Progenitor cell of endocrine pancreas (in vitro differentiated cells): ENCODE measurements at places on chromosomes 4 and X. TPM values are rescaled to one million over a fixed set of nuclear protein-coding genes. Genes with fewer than 3 reads are reported as not detected.

DNA sequence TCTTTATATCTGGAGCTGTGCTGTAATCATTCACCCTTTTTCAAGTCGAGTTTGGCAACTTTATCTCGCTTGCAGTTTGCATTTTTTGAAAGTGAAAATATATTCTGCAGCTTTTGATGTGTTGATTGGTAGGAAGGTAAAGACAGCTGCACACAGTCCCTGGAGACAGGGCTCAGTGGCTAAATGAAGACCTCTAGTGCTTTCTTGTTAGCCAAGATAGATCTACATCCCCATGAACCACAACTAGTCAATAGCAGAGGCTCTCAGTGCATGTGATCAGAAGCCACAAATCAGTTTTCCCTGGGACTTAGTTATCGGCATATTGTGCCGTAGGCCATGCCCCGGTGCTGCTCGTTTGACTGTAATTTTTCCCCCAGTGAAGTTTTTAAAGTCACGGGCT, 587.7 kb upstream of the PITX2 start:
- DNase-seq = no peak

DNA sequence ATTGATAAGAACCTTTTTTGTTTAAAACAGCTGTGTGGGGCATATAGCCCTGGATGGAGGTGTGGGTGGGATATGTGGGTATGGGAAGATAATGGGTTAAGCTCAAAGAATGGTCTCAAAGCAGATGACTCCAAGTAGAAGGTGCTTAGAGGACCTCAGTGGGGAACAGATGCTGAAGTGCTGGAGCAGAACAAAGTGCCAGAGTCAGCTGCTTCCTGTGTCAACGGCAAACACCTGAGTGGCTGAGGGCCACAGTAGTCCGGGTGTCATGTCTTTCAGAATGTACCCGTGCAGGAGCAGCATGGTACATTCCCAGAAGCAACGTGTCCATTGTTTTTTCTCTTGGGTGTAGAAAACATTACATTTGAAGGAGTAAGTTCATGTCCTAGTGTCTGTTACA, 210.6 kb downstream of the CCNG2 start:
- DNase-seq = no peak

- DNase-seq = peak; percentile 10
Measured at GRCh38 chrX:139930916-139931645, 1.8 kb downstream of the ATP11C start.

- no peak for DNase-seq
Measured at GRCh38 chr4:118265312-118266144, 87.3 kb downstream of the PRSS12 start.

SHROOM4 gene
- total RNA-seq = 5.7 and 6.6 TPM in 2 replicates

FAT4 gene
- total RNA-seq = 1.7 and 2.5 TPM in 2 replicates

TMEM271 gene
- total RNA-seq = not detected in 2 replicates

CACNA1F gene
- total RNA-seq = 0.19 and 0.64 TPM in 2 replicates

SFRP2 gene
- total RNA-seq = 1.3 and 3.2 TPM in 2 replicates
